ENCODE measurements at places on chromosomes 2 and 18. TPM values are rescaled to one million over a fixed set of nuclear protein-coding genes. Genes with fewer than 3 reads are reported as not detected.

The CFAP221 gene
- not detected for polyA plus RNA-seq

GRCh38 chr2:218437969-218438368, 19.0 kb downstream of the VIL1 start:
- H3K4me3 ChIP-seq: no peak overlapping the region
- DNase-seq: no peak
- peaks cover 3% of the 10 kb centered on the region for H3K27me3 ChIP-seq
- no peak overlapping the region for H3K27ac ChIP-seq
- no peaks in the 10 kb centered on the region for H3K4me1 ChIP-seq

The INPP5D gene
- 11.2 TPM for polyA plus RNA-seq

DNA sequence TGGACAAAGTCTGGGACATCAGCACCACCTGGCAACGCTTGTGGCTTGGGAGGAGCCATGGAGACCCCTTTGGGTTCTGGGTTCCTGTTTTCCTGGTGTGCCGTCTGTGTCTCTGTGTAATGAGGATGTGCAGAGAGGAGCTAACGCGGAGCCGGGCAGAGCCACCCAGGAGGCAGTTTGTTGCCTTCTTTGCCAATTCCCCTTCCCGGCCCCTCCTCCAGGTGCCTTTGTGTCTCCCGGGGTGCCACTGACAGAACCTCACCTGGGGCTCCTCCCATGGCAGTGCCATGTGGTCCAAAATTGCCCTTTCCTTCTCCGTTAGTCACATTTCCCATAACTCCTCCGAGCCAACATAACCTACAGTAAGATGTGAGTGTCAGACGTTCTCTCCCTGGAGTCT, 13.0 kb downstream of the POMC start:
- no peak overlapping the region for H3K4me3 ChIP-seq
- no peak overlapping the region for H3K27ac ChIP-seq
- H3K36me3 ChIP-seq: no peaks in the 10 kb centered on the region
- H3K27me3 ChIP-seq: no peaks in the 10 kb centered on the region

DNA sequence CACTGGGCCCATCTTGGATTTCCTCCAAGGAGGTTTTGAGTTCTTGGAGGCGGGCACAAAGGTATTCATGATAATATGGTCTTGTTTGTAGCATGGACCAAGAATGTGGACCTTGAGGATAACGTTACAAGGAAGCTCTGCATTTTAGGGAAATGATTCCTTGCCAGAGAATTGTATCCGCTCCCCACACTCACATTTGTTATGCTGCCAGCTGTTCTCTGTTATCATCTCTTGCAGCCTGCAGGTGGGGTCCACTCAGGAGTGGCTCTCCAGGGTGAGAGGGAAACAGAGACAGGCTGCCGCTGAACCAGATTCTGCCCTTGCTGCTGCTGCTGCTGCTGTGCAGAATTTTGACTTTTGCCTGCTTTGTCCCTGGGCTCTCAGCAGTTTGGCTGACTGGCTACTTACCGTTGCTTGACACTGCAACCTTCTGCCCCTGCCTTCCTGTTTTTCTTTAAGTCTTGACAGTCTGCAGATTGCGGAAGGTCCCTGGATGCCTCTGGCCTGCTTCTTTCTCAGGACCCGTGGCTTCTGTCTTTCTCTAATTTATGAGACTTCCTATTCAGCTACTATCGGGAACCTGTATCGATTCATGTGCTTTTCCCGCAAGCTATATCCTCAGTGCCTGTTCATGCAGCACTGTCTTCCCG, 122.3 kb upstream of the DOCK10 start:
- DNase-seq: no peak
- H3K27me3 ChIP-seq: no peaks in the 10 kb centered on the region
- no peaks in the 10 kb centered on the region for H3K4me1 ChIP-seq
- no peak overlapping the region for H3K4me3 ChIP-seq
- no peak overlapping the region for H3K27ac ChIP-seq

DNA sequence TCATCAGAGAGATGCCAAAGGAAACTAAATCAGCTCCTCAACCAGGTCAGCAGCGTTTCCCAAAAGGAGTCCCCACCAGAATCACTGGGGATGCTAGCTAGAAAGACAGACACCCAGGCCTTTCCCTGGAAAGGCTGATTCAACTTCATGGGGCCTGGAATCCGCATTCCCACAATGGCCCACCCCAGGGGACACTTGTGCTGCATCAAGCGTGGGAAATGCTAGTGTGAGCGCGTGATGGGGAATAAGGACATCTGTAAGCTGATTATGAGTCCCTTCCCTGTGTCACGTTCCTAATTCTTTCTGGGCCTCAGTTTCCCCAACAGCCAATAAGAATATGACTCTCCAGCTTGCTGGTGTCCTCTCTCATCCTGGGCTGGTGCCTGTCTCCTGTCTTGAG, 2.2 kb upstream of the WNT10A start:
- no peak overlapping the region for H3K4me3 ChIP-seq
- peaks cover 10% of the 10 kb centered on the region for H3K27me3 ChIP-seq
- no peaks in the 10 kb centered on the region for H3K36me3 ChIP-seq
- peaks cover 35% of the 10 kb centered on the region for H3K4me1 ChIP-seq

DNA sequence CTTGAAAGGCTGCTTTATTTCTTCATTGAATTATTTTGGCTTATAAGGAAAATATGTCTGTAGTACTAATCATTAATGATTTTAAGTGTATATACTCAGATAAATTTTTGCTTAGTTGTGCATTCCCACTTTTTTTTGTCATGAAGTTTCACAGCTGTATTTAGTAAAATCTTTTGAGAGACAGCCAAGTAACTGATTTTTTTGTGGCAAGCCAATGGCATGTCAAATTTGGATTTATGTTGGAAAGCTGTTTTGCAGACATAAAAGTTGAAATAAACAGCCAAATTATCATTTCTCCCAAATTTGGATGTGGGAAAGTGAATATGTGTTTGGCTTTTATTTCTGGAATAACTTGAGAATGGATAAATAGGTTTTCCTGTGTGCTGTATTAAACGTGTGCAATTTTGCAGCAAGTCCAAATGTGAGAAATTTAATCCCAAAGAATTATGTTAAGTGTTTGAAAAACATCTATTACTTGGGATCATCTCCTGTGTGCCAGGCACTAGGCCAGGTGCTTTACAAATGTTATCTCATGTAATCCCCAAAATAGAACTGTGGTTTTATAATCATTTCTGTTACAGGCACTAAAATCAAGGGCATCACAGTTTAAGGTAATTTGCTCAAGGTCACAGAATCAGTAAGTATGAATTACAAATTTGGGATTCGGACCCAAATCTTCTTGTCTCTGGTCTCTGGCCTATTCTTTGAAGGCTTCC, 160.4 kb downstream of the PTPRM start:
- no peak for DNase-seq
- H3K36me3 ChIP-seq: no peaks in the 10 kb centered on the region
- peaks cover 5% of the 10 kb centered on the region for H3K4me1 ChIP-seq
- no peak overlapping the region for H3K4me3 ChIP-seq

DNA sequence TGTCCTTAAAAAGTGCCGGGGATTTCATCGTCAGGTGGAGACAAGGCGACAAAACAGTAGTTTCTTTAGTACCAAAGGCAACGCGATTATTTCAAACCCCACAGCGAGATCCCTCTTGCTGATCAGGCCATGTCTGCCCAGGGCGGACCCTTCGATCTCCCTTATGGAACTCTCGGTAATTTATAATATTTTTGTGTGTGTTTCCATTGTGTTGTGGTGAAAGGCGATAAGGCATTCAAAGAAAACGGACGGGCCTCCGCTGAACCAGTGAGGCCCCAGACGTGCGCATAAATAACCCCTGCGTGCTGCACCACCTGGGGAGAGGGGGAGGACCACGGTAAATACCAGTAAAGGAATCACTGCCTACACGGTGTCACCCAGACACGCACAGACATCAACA, 1.4 kb upstream of the GAD1 start:
- H3K27me3 ChIP-seq: peaks cover 59% of the 10 kb centered on the region
- H3K4me1 ChIP-seq: peaks cover 26% of the 10 kb centered on the region
- no peak overlapping the region for H3K27ac ChIP-seq
- no peaks in the 10 kb centered on the region for H3K36me3 ChIP-seq

DNA sequence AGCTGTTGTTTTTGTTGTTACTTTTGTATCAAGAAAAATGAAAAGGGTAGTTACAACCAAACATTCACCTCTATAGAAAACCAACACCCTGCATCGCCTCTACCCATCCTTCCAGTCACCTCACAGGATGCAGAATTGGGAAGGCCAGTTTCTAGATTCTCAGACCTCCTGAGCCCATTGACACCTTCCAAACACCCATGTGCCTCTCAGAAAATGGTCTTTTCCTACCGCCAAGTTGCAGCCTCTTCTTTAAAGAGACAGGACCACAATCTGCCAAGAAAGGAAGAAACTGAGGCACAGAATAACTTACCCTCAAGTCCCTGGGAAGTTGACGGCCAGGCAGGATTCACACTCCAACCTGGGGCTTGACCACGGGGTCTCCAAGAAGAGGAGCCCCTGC, 101.4 kb downstream of the TNS1 start:
- H3K27me3 ChIP-seq: peaks cover 31% of the 10 kb centered on the region
- no peaks in the 10 kb centered on the region for H3K36me3 ChIP-seq
- H3K27ac ChIP-seq: no peak overlapping the region
- H3K4me3 ChIP-seq: no peak overlapping the region
- no peak for DNase-seq

The LIMS2 gene
- not detected for polyA plus RNA-seq

The HJURP gene
- 20.2 TPM for polyA plus RNA-seq

- no peak overlapping the region for H3K4me3 ChIP-seq
- no peaks in the 10 kb centered on the region for H3K36me3 ChIP-seq
- H3K27me3 ChIP-seq: no peaks in the 10 kb centered on the region
- H3K27ac ChIP-seq: no peak overlapping the region
- no peaks in the 10 kb centered on the region for H3K4me1 ChIP-seq
Observed at GRCh38 chr2:145123606-145124005, 603.7 kb upstream of the ZEB2 start.

The POTEC gene
- polyA plus RNA-seq: not detected

The CFAP65 gene
- not detected for polyA plus RNA-seq

DNA sequence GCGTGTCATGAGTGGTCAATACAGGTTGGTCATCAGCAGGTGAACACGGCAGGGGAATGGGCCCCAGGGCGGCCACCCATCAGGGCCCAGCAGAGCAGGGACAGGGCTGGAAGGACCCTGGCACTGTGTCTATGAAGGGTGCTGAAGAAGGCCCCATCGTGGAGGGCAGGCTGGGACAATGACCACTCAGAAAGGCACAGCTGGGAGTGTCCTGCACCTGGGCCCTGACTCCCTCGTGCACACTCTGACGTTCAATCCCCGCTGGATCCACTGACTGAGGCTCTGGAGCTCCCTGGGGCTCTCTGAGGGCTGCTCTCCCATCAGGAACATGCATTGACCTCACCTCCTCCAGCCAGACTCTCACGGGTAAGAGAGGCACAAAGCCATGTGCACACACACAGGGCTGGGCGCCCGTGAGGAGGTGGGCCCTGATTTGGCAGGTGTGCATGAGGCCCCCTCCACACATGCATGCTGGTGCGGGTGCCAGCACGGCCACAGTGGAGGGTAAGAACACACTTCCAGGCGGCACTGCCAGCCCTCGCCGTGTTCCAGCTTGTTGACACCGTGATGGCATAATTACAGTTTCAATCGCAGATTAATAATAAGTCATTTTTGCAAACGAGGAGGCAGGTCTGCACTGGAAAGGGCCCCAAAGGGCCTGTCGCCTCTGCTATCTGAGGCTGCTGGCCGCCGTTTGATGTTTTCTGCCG, 58.5 kb downstream of the SMAD7 start:
- no peaks in the 10 kb centered on the region for H3K36me3 ChIP-seq
- H3K27ac ChIP-seq: no peak overlapping the region
- H3K4me3 ChIP-seq: no peak overlapping the region
- DNase-seq: no peak

- H3K27me3 ChIP-seq: peaks cover 7% of the 10 kb centered on the region
- no peak overlapping the region for H3K4me3 ChIP-seq
- no peak for DNase-seq
- H3K36me3 ChIP-seq: no peaks in the 10 kb centered on the region
- no peaks in the 10 kb centered on the region for H3K4me1 ChIP-seq
- H3K27ac ChIP-seq: no peak overlapping the region
Observed at GRCh38 chr2:109182426-109182825, 53.4 kb downstream of the SH3RF3 start.

DNA sequence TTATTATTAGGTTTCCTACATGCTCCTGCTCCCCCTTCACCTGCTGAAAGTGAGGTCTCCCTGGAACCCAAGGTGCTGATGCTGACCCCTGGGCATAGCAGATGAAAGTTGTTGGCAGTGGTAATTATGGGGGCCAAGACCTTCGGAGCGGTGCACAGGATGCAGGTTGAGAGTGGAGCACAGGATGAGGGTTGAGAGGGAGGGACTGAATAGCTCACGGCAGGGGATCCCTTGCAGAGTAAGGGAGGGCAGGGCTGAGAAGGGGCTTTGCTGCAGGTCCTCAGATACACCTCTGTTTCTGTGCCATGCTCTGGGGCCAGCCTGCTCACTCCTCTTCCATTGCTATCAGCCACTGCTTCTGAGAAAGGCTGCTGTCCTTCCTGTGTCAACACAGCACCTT, 163.3 kb downstream of the FHOD3 start:
- no peaks in the 10 kb centered on the region for H3K4me1 ChIP-seq
- no peak for DNase-seq
- H3K36me3 ChIP-seq: no peaks in the 10 kb centered on the region
- no peak overlapping the region for H3K4me3 ChIP-seq
